ENCODE measurements at places on chromosomes 2 and 18.

DNA sequence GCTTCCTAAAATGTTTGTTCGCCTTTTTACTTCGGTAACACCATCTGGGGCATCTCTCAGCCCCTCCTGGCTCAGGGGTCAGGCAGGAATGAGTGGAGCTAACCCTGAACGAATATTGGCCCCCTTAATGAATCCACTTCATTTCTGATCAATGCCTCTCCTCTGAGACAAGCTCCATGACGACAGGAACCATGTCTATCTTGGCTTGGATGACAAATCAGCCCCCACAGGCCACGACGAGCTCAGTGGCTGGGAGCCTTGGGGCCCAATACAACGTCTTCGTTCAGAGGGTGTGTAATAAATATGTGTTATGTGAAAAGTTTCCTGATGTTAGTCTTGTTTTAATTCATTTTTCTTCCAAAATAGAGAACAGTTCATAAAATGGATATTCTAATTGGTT is 133.0 kb downstream of the COL6A3 start:
- DNase-seq, result no peak

DNA sequence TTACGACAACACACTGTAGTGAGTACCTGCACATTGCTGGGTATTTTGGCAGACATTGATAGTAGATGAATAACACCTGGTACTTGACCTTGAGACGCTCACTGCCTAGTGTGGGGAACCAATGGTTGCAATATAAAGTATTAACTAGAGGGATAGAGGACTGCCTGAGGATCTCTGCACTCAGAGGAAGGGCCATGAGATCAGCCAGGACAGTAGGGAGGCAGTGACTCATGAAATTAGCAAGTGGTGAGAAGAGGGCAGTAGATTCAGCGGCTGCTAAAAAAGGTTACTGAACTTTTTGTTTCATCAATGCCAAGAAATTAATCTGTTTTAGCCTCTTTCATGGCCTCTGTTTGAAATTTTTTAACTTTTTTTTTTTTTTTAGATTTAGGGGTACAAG is 250.8 kb upstream of the TCF4 start:
- peak; percentile 26 for DNase-seq

DNA sequence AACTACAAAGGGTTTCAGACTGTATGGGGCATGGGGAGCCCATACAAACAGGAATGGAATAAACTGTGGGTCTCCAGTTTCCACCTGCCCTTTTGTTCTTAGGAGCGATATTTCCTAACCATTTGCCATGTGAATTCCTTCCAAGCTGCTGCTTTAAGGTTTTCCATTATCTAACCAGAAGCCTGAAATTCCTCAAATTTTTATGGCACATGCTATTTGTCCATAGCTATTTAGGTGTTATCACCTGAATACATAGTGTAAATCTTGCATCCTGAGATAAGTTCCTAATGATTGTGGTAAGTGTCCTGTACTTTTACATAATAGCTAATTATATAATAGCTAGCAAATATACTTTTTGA is 17.4 kb upstream of the PAIP2B start:
- DNase-seq, result no peak

GRCh38 chr2:172084395-172084644 is 987 bp upstream of the DLX1 start:
- no peak for DNase-seq

GRCh38 chr2:78715293-78715692 is 310.2 kb upstream of the REG3G start:
- no peak for DNase-seq

DNA sequence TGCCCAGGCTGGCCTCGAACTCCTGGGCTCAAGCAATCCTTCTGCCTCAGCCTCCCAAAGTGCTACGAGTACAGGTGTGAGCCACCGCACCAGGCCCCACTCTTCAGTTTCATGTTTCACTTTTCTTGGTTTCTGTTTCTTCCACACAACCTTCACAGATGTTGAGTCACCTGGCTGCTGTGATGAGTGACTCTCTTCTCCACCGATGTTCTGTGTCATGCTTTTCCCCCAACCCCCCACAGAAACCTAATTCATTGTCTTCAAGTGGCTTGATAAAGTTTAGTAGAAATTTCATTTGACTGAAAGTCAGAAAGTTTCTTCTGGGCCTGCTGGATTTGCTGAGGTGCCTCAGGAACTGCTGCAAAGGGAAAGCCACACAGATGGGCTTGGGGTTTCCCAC is 78.5 kb downstream of the SPHKAP start:
- DNase-seq, result no peak

DNA sequence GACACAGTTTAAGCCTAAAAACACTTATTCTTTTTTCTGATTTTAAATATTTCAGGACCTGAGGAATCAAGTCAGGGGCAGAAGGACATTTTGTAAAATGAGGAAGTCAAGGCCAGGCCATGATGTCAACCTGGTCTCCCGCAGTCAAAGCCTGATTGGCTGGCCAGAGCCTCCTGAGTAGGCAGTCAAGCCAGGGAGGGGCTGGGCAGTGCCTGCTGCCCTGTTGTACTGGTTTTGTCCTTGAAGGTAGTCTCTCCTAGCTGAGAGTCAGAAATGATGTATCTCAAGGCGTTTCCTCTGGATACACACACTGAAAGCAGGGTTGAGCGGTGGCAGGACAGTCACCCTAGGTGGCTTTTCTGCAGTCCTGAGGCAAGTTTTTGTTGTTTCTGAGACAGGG is 19.8 kb downstream of the CCT7 start:
- peak; percentile 70 for DNase-seq

DNA sequence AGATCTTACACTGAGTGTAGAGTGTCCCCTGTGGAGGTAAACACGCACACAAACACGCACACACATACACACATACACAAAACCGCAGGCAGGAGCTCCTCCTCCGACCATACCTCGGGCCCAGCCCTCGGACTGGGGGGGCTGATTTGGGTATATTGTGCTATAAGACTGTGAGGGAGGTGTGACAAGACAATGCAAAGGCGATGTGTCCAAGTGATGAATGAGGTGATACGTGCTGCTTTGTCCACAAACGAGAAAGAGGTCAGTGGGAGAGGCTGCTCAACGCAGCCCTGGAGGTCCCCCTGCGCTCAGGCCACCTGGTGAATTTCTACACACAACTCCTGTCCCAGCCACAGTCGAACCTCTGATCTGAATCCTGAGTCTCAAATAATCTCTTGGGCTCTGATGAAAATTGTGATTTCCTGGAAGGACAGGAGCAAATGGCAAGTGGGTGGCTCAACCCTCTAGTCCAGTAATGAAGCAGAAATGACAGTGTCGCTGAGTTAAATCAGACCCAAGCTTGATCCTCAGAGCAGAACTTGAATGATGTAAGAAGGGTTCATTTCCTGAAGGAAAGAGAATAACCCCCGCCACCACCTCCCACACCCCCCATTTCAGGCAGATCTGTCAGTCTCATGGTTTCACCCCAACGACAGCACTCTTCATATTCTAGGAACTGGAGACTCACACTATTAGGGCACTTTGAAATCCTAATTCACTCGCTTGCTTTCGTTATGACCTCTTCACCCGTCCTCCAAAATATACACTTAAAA is 48.9 kb upstream of the ASXL2 start:
- peak; percentile 51 for DNase-seq

DNA sequence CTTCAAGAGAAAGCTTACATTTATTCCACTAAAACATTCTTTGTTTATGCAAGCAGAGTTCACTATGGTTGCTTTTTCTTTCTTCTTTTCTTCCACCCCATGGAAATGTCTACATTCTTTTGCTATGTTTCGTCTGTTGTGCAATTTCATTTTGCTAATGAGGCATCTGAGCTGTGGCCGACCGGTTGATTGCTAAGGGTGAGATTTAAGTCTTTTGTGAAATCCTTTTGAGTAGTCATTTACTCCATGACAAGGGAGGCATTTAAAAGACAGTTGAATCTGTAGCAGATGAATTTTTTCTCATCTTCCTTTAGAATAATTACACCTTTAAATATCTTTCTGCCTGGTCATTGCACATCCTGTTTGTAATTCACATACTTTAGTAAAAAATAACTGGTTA is 324.1 kb upstream of the THUMPD2 start:
- DNase-seq, result no peak

DNA sequence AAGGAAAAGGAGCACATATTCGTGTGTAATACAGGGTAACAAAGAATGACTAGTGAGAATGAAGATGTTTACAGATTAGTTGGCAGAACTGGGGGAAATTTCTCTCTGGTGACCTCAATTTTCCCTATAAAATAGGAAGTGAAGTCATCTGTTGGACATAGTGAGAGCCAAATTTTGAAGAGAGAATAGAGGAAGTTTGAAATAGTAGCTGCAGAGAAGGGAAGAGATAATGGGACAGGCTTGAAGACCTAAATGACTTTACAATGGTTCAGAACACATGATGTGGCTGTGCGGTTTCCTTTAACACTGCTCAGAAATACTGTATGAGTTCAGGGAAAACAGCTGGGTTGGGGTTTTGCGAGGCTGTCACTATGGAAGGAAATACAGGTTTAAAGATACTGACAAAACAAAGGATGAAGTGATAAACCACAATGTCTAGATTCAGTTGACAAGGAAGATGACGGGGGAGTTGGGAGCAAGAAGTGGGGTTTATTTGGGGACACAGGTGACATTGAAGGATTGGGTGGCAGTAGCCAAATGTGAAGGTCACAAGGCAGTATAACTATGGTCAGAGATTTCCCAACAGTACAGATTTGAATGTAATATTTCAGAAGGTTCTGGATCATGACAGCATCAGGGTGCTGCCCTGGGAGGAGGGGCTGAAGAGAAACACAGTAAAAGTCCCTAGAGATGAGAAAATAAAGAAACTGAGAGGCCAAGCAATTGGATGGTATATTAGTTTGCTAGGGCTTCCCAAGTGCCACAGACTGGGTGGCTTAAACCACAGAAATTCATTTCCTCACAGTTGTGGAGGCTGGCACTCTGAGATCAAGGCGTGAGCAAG is 82.6 kb upstream of the TANK start:
- peak; percentile 98 for DNase-seq

DNA sequence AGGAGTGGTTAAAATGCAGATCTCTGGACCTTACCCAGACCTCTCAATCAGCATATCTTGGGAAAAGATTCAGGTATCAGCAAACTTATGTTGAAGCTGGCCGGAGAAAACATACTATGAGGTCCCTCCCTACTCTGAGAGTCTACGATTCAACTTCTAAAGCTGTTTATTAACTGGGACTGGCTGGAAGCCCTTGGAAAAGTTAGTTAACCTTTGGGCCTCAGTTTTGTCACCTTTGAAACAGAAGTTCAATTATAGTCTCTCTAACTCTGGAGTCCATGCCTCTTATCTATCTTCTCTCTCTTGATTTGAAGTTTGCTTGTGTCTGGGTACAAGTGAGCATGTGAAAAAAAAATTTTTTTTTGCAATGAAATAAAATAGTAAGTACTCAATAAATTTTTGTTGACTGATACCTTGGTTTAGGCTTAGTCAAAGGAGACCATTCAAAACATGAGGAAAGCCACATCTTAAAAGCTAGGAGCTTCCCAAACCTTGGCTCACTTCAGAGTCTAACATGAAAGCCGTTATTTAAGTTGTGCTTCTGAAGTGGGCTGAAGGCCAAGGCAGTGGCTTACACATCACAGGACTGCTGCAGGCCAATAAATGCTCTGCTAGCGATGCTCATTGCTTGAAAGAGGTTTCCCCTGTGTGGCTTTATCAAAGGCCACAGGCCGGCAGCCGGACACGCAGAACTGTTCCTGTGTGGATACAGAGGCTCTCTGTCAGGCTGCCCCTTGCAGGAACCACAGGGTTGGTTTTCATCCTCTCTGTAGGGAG is 110.6 kb upstream of the FAM136A start:
- no peak for DNase-seq

GRCh38 chr2:119716284-119716672 is 37.3 kb downstream of the TMEM177 start:
- DNase-seq, result no peak

DNA sequence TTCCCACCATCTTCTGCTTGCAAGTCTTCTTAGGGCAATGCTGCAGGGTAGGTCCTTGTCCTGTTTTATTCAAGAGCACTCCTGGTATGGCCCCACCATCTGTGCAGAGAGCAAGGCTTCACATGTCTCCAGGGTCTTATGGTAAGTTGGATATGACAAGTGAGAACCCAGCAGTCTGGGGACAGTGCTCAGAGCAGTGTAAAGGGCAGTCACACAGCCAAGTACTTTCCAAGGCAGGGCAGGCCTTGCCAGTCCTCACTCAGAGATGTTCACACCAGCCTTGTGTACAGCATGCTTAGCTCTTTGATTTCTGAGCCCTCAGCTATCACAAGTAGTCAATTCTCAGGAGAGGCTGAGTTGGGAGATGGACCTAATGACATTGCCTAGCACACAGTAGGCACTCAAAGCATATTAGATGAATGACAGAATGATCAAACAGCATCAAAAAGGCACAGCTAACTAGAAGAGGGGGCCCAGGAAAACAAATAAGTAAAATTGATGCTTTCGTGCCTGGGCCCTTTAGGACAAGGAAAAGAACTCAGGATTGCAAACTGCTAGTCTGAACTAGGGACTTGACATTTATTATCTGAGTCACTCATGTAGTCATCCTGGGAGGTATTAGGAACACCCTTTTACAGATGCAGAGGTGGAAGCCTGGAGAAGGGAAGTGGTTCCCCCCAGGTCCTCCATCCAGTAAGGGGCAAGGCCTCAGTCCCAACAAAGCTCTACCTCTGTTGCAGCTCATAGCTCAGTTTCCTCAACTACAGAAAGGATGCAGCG is 86.7 kb upstream of the CTAGE1 start:
- no peak for DNase-seq

- peak; percentile 14 for DNase-seq
Observed at GRCh38 chr18:24262087-24262486, 123.2 kb downstream of the CABYR start.

DNA sequence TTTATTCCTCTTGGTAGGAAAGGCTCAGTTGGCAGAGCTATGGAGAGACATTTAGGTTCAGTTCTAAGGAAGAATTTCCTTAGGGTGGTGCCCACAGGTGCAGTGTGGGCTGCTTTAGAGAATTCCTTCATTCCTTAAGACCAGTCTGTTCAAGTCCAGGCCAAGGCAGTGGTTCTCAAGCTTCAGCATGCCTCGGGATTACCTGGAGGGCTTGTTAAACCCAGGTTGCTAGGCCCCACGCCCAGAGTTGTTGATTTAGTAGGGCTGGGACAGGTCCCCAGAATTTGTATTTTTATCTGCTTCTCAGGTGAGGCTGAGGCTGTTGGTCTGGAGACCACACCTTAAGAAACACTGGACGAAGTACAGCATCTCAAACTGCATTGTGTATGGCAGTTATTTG is 68.9 kb downstream of the CERS6 start:
- DNase-seq, result no peak

DNA sequence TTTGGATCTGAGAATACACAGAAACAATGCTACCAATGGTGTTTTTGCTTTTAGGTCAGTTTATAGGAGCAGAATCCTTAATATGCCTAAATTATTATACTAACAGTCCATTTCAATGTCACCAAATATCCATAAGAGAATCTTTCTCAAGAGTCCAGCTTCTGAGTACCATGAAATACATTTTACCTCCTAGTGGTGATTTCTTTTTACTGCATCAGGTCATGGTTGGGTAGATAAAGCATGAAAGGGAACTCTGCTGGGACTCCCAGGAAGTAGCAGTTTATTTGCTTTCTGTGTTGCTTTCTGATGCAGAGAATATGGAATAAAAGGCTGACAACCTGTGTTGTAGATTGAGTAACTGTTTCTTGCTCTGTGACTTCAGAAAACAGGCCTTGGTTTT is 115.6 kb downstream of the PPP1R1C start:
- no peak for DNase-seq

- peak; percentile 62 for DNase-seq
Observed at GRCh38 chr2:170052151-170052550, 125.8 kb upstream of the MYO3B start.

GRCh38 chr2:24453379-24454073 is 37.5 kb upstream of the NCOA1 start:
- no peak for DNase-seq

Data from inflammatory macrophage treated with lipopolysaccharide for 4 hours (primary cell).